ENCODE measurements at places on chromosomes 16 and 17. TPM values are rescaled to one million over a fixed set of nuclear protein-coding genes. Genes with fewer than 3 reads are reported as not detected.

GRCh38 chr17:5234645-5235576, at the start of gene SCIMP:
Gene SCIMP (minus strand): TSS chr17:5234860. CDS start chr17:5234755, 105 bp downstream.
- DNase-seq, result no peak

GRCh38 chr16:12539185-12539929, 264.3 kb downstream of the CPPED1 start:
- no peak for DNase-seq

GRCh38 chr16:86429663-86430062, 80.7 kb upstream of the FOXF1 start:
- DNase-seq, result no peak

DNA sequence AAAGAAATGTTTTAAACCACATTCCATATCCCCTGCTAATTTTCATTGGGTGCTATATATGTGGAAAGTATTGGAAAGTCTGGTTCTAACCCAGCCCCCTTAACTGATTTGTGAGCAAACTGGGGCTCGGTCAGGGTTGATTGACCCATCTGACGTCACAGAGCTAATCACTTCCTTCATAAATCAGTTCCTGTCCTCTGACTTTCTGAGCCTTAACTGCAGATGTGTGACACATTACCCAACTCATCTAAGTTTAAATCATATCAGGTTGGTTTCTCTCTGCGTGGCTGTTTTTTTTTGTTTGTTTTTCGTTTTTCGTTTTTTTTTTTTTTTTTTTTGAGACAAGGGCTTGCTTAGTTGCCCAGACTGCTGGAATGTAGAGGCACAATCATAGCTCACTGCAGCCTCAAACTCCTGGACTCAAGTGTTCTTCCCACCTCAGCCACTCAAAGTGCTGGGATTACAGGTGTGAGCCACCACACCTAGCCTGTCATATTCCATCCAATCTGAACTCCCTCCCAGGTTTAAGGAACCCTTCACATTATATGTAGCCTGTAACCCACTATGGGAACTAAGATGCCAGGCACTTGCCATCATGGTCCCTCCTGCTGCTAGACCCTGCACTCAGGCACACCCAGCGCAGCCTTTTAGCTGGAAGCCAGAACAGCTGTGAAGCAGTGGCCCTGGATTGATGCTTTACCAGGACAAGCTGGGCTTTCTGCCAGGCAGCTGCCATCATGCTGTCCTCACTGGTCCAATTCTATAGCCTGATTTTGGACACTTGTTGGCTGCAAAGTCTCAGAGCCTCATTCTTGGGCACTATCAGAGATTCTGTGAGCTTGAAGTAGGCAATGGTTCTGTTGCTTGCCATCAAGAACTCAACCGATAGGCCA, 6.9 kb upstream of the BPTF start:
- no peak for DNase-seq

DNA sequence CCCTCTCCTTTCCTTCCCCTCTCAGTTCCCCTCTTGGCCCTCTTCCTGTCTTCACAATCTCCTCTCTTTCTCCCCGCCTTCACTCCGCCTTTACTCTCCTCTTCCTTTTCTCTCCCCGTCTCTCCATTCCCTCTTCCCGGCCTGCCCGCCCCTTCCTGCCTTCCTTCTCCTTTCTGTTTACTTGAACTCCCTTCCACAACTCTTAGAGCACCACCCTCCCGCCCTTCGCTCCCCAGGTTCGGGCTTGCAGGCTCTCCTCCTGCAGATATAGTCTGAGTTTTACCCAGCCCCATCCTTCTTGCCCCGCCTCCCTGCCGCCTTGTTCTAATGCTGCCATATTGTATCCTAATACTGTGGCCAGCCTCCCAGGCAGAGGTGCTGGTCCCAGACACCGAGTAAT, 201.5 kb upstream of the N4BP1 start:
- DNase-seq, result peak; percentile 74

- peak; percentile 86 for DNase-seq
Observed at GRCh38 chr16:35754391-35755369, 2295.3 kb downstream of the TP53TG3F start.

- no peak for DNase-seq
Observed at GRCh38 chr16:67964477-67965131, 3.8 kb downstream of the SLC12A4 start.

DNA sequence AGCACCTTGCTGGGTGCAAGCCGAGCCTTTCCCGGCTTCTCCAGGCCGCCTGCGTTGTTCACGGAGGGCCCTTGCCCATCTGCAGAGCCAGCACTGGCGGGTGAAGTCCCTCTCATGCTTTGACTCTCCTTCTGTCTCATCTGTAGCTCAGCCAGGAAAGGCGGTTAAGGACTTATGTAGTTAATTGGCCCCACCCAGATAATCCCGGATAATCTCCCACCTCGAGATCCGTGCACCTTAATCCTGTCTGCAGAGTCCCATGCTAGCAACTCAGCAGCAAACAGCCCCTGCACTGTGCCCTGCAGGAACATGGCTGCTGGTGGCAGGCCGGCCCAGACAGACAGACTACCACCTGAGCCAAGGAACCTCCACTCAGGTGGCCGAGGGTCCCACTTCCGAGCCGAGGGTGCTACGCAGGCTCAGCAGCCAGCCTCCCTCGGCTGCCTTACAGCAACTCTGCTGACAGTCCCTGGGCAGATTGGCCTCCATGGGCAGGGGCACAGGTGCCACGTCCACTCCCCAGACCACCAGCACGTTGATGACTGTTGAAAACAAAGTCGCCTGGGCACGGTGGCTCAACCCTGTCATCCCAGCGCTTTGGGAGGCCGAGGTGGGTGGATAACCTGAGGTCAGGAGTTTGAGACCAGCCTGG, 16.9 kb downstream of the RAB40C start:
- no peak for DNase-seq

DNA sequence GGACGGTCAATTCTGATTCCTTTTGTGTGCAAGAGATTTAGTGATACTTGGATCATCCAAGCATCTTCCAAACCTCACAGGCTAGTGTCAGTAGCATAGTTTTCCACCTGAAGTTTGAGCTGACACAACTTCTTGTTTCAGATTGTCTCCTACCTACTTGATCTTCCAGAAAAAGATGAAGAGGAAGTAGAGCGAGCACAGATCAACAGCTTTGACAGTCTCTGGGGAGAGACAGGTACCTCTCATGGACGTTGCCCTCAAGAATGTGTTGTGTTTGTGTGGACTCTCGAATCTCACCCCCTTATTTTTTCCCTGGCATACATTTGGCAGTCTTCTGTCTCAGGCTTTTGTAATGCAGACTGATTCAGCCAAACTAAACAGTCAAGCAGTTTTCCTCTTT, 47.4 kb downstream of the CYB561 start:
- no peak for DNase-seq

DNA sequence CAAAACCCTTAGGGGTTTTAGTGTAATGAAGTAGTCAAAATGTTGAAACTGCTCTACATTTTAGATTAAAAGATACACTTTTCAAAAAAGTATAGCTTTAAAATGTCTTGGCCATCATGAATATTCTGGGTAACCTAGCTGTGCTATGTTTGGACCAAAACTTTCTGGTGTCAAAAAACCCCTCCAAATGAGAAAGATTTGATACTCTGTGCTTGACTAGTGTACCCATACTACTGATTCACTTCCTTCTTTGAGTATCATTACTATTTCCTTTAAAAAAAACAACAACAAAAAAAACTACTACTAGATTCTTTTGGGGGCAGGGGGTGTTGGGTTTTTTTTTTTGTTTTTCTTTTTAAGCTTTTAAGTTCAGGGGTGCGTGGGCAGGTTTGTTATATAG, 37.3 kb downstream of the PTRH2 start:
- no peak for DNase-seq

GRCh38 chr17:37541880-37542660, 52.4 kb downstream of the DUSP14 start:
- DNase-seq, result no peak

GRCh38 chr16:71501547-71501946, 12.4 kb upstream of the ZNF19 start:
- no peak for DNase-seq

The METTL26 gene
- 166 TPM for total RNA-seq

The SMIM22 gene
- not detected for total RNA-seq

The SAMD14 gene
- 1.7 TPM for total RNA-seq

The DNAI2 gene
- not detected for total RNA-seq

The FBXO39 gene
- 0.83 TPM for total RNA-seq

The CCL1 gene
- not detected for total RNA-seq

The TERB1 gene
- not detected for total RNA-seq

The GHDC gene
- total RNA-seq, result 20.3 TPM

The LRRC46 gene
- not detected for total RNA-seq

Measured in esophagus muscularis mucosa (tissue), 4 donors.